Epithelial cell of umbilical artery (primary cell): ENCODE measurements at places on chromosomes 4 and X. TPM values are rescaled to one million over a fixed set of nuclear protein-coding genes. Genes with fewer than 3 reads are reported as not detected.

Gene TRPC5OS
- total RNA-seq = not detected in 2 replicates

Gene TMSB15C
- 3.2 and 6.5 TPM in 2 replicates for total RNA-seq

Gene CLNK
- not detected in 2 replicates for total RNA-seq

Gene GLUD2
- 1.9 and 3.2 TPM in 2 replicates for total RNA-seq

Gene INTU
- 2.9 and 4.7 TPM in 2 replicates for total RNA-seq

Gene GPC4
- under 0.01 TPM in 1 of 2 replicates, not detected in the other for total RNA-seq

Gene CT45A2
- total RNA-seq = not detected in 2 replicates

Gene UGT2A2
- under 0.01 TPM in 1 of 2 replicates, not detected in the other for total RNA-seq

Gene ELF4
- 9.4 and 9.7 TPM in 2 replicates for total RNA-seq

Gene CHIC1
- total RNA-seq = 6.2 and 10.2 TPM in 2 replicates

Gene CDX4
- total RNA-seq = not detected in 2 replicates

Gene GCNA
- total RNA-seq = 0.97 and 2.0 TPM in 2 replicates

Gene RHOXF1
- total RNA-seq = not detected in 2 replicates

Gene ATP8A1
- total RNA-seq = 8.7 and 11.7 TPM in 2 replicates

Gene CCDC160
- not detected in 2 replicates for total RNA-seq

Gene CCNG2
- total RNA-seq = 10.1 and 15.5 TPM in 2 replicates

Gene FRYL
- 66.3 and 118 TPM in 2 replicates for total RNA-seq

Gene HPGDS
- total RNA-seq = not detected in 2 replicates

Gene CYLC1
- total RNA-seq = not detected in 2 replicates

Gene NXF2B
- not detected in 2 replicates for total RNA-seq

Gene COX7B
- total RNA-seq = 372 and 611 TPM in 2 replicates

Gene MFAP3L
- 0.46 and 0.97 TPM in 2 replicates for total RNA-seq

Gene POLN
- 1.6 and 4.1 TPM in 2 replicates for total RNA-seq

Gene SHROOM4
- total RNA-seq = 20.5 and 21.3 TPM in 2 replicates

Gene USP27X
- total RNA-seq = 1.8 and 2.9 TPM in 2 replicates

Gene ASMT
- not detected in 2 replicates for total RNA-seq

Gene UGT2B11
- total RNA-seq = not detected in 2 replicates

Gene ARMCX6
- total RNA-seq = 33.4 and 35.1 TPM in 2 replicates

Gene CT45A10
- not detected in 2 replicates for total RNA-seq

Gene ADGRG4
- total RNA-seq = not detected in 2 replicates

Gene CT47B1
- not detected in 2 replicates for total RNA-seq

Gene LRP2BP
- 0.32 and 0.61 TPM in 2 replicates for total RNA-seq

Gene HSFX1
- total RNA-seq = under 0.01 and 0.46 TPM in 2 replicates

Gene NPNT
- not detected in 2 replicates for total RNA-seq

Gene RNF175
- total RNA-seq = not detected in 2 replicates

Gene WWC2
- total RNA-seq = 19.5 and 26.1 TPM in 2 replicates

Gene SYTL5
- total RNA-seq = under 0.01 TPM in 1 of 2 replicates, not detected in the other

Gene ARHGAP24
- total RNA-seq = 94.4 and 129 TPM in 2 replicates

Gene TMEM31
- not detected in 2 replicates for total RNA-seq

Gene SHOX
- not detected in 2 replicates for total RNA-seq

Gene LINC00632
- total RNA-seq = 0.76 and 2.6 TPM in 2 replicates

Gene NDNF
- total RNA-seq = not detected in 2 replicates

Gene TENM3
- 17.2 and 18.7 TPM in 2 replicates for total RNA-seq

Gene PPEF1
- total RNA-seq = not detected in 2 replicates

Gene VEGFD
- total RNA-seq = 0.32 and 0.76 TPM in 2 replicates

Gene TXK
- 0.65 and 1.7 TPM in 2 replicates for total RNA-seq

Gene EMCN
- total RNA-seq = 10.7 and 22.3 TPM in 2 replicates

Gene ACSL1
- total RNA-seq = 16.6 and 18.2 TPM in 2 replicates

Gene GPR119
- not detected in 2 replicates for total RNA-seq

Gene NEXMIF
- total RNA-seq = not detected in 2 replicates
